ENCODE measurements at places on chromosomes 7 and 10.

GRCh38 chr7:32018845-32019578 lies 51.2 kb downstream of the PDE1C start:
- DNase-seq, result no peak

DNA sequence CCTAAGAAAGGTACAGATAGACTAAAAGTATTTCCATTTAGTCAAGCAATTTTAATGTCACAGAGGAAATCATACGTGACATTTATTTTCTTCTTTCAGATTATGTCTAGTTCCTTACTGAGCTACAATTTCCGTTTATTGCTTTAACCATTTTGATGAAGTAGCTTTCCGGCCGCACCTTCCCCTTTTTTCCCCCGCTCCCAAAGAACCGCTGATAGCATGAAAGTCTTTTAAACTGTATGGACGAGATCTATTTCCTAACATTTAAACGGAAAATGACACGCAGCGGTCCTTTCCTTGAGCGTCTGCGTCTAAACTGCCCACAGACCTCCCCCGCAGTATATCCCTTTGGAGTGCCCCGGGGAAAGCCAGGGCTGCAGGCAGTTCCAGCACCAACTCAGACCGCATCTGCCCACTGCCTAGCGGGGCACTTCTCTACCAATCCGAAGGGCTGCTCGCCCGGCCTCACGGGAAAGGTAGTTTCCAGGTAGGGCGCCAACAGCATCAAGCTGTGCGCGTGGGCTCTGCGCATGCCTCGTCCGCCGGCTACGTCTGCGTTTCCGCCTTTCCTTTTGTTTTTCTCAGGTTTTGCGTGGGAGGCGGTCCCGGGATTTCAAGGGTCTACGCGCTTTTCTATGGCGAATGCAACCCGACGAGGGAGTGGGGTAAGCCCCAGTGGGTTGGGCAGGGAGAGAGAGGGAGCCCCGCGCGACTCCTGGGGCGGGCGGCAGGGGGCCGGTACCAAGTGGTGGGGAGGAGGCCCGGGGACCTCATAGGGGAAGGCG lies at the start of gene ZNF33A:
Gene ZNF33A (plus strand): TSS at position 557 of the 785 bp plus-strand sequence. CDS start 1,667 bp downstream, outside the sequence.
- DNase-seq, result peak; percentile 68

GRCh38 chr7:157009778-157010587 lies 480 bp downstream of the MNX1 start:
- DNase-seq, result no peak

DNA sequence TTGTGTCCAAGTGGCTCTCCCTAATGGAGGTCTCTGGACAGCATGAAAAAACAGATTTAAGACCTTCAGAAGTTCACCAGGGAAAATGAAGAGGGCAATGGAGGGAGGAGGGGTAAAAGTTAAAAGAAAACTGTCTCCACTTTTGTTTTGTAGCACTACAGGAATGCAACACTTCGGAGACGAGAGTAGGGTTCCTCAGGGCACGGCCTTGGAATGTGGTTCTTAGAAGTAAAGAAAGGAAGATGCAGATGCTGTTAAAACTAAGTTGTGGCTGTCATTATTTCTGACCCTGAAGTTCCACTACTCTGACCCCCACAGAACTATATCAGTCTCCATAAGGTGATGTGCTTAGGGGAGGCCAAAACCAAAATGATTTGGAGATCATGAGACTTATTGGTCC lies 335.1 kb downstream of the XPNPEP1 start:
- DNase-seq, result no peak

GRCh38 chr10:71590781-71591350 lies 128.7 kb downstream of the C10orf105 start:
- DNase-seq, result no peak

GRCh38 chr7:121180436-121181063 lies 148.2 kb upstream of the WNT16 start:
- DNase-seq, result no peak

GRCh38 chr7:159197066-159197975 lies 52.7 kb upstream of the VIPR2 start:
- no peak for DNase-seq

GRCh38 chr7:158268816-158269535 lies 318.6 kb downstream of the PTPRN2 start:
- no peak for DNase-seq

DNA sequence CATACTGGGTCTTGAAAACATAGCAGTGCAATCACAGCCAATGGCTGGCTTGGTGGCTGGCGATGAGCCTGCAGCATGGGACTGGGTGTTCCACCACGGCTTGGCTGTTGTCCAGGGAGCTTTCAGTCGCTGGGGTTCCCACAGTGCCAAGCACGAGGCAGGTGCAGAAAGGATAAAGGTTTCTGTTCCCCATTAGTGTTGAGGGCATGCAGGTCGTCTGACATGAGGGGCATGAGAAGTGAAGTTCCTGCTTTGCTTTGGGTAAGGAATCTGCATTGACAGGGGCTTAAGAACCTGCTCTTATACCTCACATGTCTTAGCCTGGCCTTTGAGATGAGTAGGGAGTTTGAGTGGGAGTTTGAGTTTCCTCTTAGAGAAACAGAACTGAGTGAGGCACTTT lies 9.0 kb upstream of the CFTR start:
- DNase-seq, result no peak

DNA sequence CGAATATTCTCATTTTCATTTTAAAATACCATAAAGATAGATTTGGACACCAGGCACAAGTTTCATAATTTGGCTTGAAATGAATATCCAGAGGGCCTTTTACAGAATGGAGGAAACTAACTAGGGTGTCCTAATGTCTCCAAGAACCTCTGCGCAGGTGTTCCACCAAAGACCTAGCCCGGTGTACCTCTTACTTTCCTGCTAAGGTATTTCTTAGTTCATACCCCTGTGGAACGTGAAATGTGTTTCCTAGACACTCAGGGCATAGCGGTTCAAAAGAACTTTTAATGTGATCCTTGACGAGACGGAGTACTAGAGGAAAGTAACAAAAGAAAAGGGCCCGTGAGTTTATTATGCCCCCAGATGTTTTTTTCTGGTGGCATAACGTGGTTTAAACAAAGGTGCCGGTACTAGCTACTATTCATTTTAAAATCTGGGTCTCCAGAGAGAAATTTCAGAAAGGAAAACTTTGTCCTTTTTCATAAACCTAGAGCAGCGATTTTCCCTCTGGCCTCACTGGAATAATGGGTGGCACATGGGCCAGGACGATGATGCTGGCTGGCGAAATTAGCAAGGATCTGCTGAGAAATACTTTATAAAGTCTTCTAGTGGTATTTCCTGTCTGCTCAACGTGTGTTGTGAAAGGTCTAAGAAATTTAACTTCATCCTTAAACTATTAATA lies 1.4 kb downstream of the APBB1IP start:
- DNase-seq, result no peak

GRCh38 chr7:70763961-70764691 lies 367.8 kb upstream of the GALNT17 start:
- no peak for DNase-seq

DNA sequence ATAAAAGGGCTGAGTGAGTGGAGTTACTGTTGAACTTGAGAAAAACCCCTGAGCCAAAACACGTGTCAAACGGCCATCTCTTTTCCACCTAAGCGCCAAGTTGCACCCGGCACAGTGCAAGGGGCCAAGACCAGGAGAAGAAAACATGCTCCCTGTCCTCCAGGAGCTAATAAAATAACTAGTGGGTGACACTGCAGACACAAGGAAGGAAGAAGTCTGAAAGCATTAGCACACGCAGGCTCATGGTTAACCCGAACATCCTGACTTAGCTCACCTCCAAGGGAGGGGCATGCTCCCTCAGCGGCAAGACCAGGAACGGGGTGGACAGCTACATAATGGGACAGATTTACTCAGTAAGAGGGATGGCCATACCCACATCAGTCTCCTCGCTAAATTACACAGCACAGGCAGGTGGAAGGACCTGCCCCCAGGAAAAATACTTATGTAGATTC lies 65.0 kb downstream of the PIP4K2A start:
- DNase-seq, result no peak

DNA sequence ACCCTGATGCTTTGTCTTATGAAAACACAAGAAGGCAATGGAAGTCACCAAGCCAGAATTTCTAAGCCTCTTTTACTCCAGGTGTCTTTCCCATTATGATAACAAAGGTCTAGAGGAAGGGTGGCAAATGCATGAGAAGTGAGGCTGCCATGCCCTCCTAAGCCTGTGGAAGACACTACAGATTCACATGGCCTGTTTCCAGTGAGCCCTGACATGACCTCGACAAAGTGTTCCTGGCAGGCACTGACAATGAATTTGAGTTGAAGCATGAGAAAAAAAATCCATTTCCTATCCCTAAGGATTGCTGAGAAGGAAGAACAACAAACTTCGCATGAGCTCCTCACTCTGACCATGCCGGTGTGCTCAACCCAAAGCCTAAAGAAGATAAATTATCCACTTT lies 268.0 kb downstream of the HTR7 start:
- no peak for DNase-seq

GRCh38 chr10:3896161-3896560 lies 111.2 kb upstream of the KLF6 start:
- no peak for DNase-seq

GRCh38 chr10:103951942-103952341 lies 15.0 kb upstream of the SLK start:
- DNase-seq, result no peak

DNA sequence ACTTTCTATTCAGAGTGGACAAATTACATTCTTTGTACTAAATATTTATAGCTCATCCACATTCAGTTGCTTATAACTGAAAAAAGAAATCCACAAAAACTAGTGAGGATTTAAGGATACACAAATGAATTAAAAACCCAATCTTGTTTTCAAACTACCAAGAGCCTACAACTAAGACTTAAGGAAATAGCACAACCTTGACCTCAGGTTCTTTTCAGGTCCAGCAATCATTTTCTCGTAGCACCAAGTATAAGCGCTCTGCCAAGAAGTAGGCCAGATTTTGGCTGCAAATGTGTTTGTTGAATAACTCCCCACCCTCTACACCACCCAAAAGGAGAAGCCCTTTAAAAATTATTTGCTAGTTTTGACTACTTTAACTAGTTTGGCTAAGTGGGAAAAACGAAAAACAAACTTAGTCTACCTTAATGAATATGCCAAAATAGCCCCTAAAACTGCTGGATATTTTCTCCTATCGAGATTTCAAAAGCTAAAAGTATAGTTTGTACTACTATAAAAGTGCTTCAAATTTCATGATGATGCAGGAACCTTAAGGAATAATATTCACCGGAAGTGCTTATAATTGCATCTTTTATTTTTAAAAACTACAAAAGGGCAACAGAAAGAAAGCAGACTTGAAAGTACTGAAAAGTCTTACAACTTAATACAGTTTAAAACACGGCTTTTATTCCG lies 2.7 kb upstream of the KMT2E start:
- no peak for DNase-seq

GRCh38 chr10:126256864-126257263 lies 131.4 kb downstream of the ADAM12 start:
- no peak for DNase-seq

DNA sequence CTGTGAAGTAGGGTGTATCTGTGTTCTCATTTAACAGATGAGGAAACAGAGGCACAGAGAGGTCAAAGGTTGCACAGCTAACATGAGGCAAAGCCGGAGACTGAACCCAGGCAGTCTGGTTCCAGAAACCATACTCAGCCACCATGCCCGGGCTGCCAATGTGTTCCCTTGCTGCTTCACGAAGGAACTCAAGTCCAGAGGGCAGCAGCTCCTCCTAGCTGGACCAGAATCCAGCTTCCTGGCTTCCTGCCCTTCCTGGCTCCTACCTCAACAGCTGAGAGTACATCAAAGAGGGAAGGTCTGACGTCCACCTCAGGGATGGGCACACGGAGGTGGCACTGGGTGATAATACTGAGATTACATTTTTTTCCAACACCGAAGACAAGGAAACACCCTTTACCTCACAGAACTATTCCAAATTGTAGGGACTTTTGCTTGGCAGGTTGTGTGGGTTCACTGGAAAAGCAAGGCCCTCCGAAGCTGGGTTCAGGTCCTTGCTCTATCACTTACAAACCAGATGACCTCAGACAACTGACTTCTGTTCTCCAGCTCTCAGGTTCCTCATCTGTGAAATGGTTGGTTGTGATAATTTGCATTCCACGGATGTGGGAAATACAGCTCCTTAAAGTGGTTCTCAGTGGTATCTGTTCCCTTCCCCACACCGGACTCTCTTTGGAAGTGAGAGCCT lies 154.1 kb upstream of the ZMIZ1 start:
- DNase-seq, result no peak

GRCh38 chr7:135209225-135209834 lies 2.0 kb downstream of the WDR91 start:
- no peak for DNase-seq

- no peak for DNase-seq
These were observed 9.6 kb upstream of the OAT start for GRCh38 chr10:124428207-124428777.

DNA sequence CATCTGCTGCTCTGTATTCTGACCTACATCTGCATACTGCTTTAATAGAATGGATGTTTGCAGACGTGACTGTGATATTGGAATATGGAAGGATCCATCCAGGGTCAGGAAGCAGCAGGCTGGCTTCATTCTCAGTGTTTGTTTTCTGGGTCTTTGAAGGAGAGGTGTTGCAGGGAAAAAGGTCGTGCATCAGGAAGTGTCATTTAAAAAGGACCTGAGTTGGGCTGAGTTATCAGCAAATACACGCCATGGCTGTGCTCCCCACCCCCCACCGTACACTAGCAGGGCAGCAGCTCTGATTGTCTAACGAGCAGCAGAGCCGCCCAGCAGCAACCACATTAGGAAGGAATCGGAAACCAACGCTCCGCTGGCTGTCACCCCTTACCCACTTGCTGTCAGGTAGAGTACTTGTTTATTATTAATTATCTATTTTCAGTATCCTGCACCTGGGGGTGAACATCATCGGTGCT lies 63.1 kb upstream of the STEAP1B start:
- DNase-seq, result no peak

GRCh38 chr7:82697897-82698296 lies 254.3 kb upstream of the CACNA2D1 start:
- DNase-seq, result no peak

GRCh38 chr7:110929480-110930249 lies 161.3 kb upstream of the LRRN3 start:
- DNase-seq, result no peak

- DNase-seq, result no peak
These were observed 25.5 kb downstream of the PRR15 start for GRCh38 chr7:29588900-29589696.

GRCh38 chr10:12444981-12445700 lies 95.8 kb downstream of the CAMK1D start:
- no peak for DNase-seq

GRCh38 chr10:78715435-78715834 lies 353.3 kb upstream of the ZMIZ1 start:
- no peak for DNase-seq
